EL (cell line): ENCODE measurements at places on chromosomes 1 and 21.
A peak's percentile ranks its signal among the peaks of the same experiment; 100 is the strongest.

DNA sequence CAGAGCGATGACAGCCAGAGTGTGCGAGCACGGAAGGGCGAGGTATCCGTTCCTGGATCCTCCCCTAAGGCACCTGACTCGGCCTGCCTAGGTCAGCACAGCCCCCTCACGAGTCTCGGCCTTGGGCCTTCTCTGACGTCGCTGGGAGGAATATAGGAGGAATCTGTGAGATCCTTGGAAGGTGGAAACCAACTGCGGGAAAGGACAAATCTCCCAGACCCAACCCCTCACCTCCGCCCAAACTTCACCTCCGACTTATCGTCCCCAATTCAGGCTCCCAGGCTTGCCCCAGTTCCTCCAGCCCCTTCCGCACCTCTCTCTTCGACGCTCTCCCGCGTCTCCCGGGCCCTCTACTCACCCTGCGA is 494 bp downstream of the APH1A start:
- DNase-seq, result peak; percentile 25

DNA sequence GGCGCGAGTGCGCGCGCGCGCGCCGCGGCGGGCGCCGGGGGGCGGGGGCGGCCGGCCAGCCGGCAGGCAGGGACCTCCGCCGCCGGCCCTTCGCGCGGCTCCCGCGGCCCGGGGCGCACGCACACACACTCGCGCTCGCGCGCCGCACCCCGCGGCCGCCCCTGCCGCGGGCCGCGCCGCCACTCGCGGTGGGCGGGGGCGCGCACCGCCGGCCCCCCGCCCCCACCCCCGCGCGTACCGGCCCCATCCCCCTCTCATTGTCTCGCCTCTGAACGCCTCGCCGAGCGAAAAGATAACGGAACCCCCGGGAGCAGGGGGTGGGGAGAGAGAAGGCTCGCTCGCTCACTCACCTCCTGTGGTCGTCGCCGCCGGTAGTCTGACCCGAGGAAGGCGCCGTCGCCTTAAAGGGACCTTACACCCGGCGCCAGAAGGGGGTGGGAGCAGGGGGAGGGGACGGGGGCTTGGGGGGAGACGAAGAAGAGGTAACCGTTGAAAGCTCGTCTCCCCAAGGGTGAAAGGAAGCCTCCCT is 428 bp downstream of the POGZ start:
- DNase-seq, result peak; percentile 72

GRCh38 chr1:64197076-64197475 is 6.3 kb upstream of the UBE2U start:
- DNase-seq, result no peak

GRCh38 chr1:33512226-33513011 is 40.0 kb downstream of the ZSCAN20 start:
- DNase-seq, result no peak

GRCh38 chr1:94746635-94747525 is 73.3 kb upstream of the SLC44A3 start:
- DNase-seq, result peak; percentile 72

GRCh38 chr1:78146205-78146771 is 100.5 kb downstream of the GIPC2 start:
- DNase-seq, result peak; percentile 37

- DNase-seq, result no peak
Measured at GRCh38 chr1:27521336-27521831, 31.4 kb upstream of the WASF2 start.

- no peak for DNase-seq
Measured at GRCh38 chr1:25492323-25492722, 51.1 kb upstream of the LDLRAP1 start.

- peak; percentile 27 for DNase-seq
Measured at GRCh38 chr1:70140894-70141293, 64.5 kb downstream of the LRRC40 start.
